ENCODE measurements at places on chromosomes 5 and 9.

GRCh38 chr5:2983583-2984300, 232.3 kb upstream of the IRX2 start:
- DNase-seq, result no peak

GRCh38 chr9:83986765-83987401, 6.3 kb downstream of the RMI1 start:
- DNase-seq, result peak; percentile 25

GRCh38 chr5:149182241-149182640, 40.9 kb downstream of the ABLIM3 start:
- no peak for DNase-seq

DNA sequence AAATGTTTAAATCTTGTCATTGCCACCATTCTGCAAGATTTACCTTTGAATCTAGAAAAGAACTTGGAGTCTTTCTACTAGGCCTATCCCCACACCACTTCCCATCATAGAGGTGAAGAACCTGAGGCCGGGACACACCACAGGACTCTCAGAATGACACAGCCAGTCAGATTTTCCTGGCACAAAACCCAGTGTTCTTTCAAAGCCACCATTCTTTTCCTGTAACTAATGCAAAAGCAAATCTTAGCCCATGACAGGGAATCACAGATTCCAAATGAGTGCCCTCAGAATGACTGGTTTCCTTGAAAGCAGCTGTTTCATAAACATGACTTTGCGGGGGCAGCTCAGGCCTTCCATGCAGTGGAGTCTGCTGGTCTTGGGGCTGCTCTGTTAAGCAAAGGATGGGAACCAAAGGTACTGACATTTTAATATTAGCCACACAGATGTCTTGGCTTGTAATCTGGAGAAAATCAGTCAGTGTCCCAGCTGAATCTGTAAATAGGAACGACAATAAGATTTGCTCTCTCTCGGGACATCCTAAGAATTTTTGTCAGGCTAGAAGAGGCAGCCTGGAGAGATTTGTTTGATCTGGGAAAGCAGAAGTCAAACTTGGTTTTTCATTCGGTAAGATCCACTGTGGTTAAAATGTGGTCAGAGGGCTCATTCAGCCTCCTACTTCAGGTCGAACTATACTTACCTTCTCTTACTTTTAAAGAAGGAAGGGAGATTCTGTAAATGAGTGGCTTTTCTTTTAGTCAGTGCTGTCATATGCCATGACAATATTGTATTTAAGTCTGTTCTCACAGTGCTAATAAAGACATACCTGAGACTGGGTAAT, 115.1 kb downstream of the PALM2AKAP2 start:
- DNase-seq, result no peak

DNA sequence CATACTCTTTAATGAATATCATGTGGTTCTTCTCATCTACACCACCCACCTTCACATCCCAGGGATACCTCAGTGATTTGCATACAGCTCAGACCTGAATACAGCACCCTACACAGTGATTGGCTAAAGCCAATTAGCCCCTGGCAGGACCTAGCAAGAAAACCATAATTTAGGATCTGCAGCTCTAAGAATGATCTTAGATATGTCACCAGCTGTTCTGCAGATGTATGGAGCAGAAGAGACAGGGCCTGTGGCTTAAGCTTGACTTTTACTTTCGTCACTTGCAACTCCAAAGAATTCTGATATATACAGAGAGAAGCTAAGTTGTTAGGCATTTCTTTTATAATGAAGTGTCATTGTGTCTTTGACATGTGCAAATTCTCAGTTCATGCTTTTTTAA, 483.2 kb upstream of the C9orf72 start:
- DNase-seq, result no peak

- DNase-seq, result no peak
Observed at GRCh38 chr9:847505-847904, 6.0 kb downstream of the DMRT1 start.

GRCh38 chr5:96064877-96065276, 103.2 kb upstream of the ELL2 start:
- DNase-seq, result no peak

DNA sequence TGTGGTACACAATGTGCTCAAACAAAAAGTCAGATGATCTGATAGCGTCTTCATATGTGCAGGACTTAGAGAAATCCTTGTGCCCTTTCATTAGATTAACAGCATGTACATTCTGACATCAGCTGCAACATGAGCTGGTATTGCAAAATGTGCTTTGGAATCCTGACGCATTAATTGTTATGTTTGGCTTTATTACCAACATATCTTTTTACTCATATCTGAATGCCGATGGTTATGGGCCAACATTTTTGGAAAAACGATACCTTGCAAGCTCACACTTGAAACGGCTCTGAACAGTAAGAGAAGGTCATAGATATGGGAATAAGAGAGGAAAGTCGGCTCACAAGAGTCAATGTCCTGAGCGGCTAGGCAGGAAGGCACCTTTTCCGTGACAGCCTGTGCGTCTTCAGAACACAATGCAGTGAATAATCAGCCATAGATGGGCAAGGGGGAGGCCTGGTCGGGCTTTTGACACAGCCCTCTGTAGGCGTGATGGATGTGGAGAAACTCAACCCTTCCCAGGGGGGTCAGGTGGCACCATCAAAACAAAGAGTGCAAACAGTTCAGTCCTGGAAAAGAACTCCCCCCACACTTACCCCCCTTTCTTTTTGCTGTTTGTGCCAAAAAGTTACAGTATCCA, 36.4 kb upstream of the GAS1 start:
- no peak for DNase-seq

DNA sequence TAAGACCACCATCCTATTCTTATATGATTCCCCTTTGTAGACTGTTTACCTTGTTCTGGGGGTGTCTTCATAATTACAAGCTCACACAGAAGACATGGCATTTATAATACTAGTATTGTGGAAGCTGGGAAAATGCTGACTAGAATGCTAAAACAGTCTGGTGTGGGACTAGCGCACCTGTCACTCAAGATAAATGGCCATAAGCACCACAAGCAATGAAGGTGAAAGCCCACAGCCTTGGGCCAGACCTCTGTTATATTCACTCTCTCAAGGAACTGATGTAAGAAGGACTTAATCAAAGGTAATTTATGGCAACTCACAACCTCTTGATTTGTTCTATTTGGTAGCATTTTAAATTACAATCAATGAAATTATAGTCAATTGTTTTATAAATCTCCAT, 721.5 kb downstream of the SEMA5A start:
- DNase-seq, result no peak

DNA sequence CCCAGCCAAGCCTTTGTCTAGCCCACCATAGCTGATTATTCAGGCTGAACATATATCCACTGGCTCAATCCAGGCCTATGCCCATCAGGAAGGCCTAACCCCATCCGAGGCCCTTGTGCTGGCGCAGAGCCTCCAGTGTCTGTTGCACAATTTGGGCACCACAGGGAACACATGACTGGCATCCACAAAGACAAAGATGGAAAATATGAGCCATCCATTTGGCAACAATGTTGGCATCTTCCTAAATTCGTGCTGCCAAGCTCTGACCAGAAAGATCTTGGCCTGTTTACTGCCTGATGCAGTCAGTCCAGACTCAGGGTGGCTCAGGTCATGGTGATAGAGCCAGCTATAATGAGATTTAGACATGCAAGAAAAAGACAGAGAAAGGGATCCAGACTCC, 233.8 kb downstream of the PIK3R1 start:
- DNase-seq, result no peak

- DNase-seq, result no peak
Observed at GRCh38 chr9:98908897-98909634, 34.6 kb upstream of the COL15A1 start.

DNA sequence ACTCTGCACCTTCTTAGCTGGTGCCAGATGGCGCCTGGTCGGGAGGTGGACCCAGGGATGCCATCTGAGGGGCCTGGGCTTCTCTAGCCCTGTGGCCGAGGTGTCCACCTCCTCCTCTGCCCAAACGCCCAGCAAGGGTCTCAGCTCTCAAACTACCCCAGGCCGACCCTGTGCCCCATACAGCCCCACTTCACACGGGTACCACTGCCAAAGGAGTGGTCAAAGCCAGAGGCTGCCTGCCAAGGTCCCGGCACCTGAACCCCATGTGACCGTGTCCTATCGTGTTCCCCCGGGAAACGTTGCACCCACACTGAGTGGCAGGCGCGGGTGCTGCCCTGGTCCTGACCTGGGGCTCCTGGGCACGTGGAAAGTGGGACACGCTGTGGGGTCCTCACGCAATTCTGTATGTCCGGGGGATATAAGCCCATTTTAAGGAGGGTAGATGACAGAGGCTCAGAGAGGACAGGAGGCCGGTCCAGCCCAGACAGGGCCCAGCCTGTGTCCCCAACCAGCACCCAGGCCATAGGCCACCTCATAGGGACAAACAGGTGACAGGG, 1.9 kb downstream of the ENTPD8 start:
- DNase-seq, result no peak

- no peak for DNase-seq
Observed at GRCh38 chr9:108257382-108257781, 598.4 kb downstream of the ACTL7B start.

DNA sequence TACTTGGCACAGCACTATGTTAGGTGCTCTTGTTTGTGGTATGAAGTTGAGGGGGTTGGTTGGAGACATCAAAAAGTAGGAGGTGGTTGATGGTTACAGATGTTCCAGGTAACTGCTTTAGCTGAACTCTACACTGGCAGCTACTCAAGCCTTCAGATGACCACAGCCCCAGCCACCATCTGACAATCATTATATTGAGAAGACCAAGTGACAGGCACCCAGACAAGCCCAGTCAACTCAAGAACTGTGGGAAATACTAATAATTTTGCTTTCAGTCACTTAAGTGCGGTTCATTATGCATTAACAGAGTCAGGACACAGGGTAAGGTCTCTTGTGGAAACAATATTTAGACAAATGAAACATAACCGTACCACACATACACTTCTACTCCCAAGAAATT, 38.9 kb upstream of the SLIT3 start:
- DNase-seq, result no peak

GRCh38 chr9:5274770-5275169, 29.7 kb downstream of the RLN2 start:
- no peak for DNase-seq

GRCh38 chr9:88106492-88106891, 31.8 kb downstream of the SPATA31C2 start:
- DNase-seq, result no peak

DNA sequence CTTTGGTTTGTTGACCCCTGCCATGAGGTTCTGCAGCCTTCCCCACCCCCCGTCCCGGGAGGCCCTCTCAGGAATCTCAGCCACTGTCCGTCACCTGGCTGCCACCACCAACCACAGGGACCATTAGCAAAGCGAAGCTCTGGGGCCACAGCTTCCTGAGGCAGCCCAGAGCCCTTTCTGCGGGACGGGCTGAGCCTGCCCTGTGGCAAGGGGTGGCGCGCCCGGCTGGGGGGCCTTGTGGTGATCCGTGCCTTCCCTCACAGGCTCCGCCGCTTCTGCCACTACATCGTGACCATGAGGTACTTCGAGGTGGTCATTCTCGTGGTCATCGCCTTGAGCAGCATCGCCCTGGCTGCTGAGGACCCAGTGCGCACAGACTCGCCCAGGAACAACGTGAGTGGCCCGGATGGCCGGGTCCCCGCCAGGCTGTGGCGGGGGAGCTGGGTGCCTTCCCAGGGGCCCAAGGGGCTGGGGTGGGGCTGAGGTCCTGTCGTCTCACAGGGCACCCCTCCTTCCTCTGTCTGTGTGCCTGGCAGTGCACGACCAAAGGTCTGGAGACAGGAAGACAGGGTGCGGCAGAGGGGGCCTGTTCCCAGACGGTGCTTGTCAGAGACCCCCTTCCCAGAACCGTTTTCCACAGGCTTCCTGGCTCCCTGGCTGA, 169.2 kb downstream of the CACNA1B start:
- DNase-seq, result no peak

GRCh38 chr5:66697796-66698564, 101.8 kb downstream of the MAST4 start:
- no peak for DNase-seq

DNA sequence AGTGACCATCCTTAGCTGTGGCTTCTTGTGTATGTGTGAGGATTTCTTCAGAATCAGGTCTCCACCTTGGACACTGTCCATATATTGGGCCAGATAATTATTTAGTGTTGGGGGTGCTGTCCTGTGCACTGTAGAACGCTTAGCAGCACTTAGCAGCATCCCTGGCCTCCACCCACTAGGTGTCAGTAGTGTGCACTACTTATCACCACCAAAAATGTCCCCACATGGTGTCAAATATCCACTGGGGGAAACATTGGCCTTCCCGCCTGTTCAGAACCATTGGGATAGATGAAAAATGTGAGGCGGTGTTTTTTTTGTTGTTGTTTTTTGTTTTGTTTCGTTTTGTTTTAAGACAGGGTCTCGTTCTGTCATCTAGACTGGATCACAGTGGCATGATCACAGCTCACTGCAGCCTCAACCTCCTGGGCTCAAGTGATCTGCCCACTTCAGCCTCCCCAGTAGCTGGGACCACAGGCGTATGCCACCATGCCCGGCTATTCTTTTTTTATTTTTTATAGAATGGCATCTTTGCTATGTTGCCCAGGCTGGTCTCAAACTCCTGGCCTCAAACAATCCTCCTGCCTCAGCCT, 67.7 kb downstream of the TENT4A start:
- no peak for DNase-seq

DNA sequence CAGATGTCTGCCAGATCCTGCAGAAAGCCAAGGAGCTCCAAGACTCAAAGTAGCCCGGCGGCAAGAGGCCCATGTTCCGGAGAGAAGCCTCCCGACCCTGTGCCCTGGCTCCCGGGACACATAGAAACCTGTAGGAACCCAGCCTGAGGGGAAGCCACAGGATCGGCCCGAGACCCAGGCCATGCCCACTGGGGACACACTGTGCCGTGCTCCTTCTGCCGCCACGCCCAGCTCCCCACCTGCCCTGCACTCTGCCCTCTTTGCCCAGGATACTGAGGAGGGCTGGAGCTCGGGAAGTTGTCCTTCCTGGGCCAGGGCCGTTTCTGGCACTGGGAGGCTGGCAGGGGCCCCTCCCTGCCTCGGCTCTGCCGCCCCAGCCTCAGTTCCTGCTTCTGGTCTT, 10.5 kb upstream of the ENDOG start:
- DNase-seq, result no peak

DNA sequence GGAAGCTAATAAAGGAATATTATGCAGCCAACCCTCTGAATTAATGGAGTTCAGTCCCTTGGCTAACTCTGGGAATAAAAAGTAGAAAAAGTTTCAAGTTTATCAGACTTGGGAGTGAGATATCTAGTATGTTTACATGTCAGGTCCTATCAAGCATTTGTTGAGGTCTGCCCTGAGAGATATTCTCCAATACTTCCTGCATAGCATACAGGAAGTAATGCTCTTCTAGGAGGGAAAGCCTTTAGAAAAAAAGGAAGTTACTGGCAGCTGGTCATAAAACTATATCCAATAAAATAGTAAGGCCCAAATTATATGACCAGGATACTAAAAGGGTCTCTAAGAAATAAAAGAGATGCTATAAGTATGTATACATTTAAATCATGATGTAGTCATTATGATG, 594.1 kb upstream of the FTMT start:
- no peak for DNase-seq

DNA sequence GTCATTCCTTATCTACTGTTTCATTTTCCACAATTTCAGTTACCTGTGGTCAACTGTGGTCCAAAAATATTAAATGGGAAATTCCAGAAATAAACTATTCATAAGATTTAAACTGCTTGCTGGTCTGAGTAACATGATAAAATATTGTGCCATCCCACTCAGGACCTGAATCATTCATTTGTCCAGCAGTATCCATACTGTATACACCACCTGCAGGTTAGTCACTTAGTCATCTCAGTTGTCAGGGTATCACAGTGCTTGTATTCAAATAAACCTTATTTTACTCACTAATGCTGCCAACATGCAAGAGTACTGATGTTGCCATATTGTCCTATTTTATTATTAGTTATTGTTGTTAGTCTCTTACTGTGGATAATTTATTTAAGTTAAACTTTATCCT, 139.7 kb downstream of the FBXO4 start:
- DNase-seq, result no peak

- peak; percentile 82 for DNase-seq
Observed at GRCh38 chr9:112861638-112862555, 28.8 kb downstream of the SLC46A2 start.
